ENCODE measurements at places on chromosomes 3 and 15.

GRCh38 chr3:145190138-145190537 is 970.8 kb downstream of the PLOD2 start:
- DNase-seq: no peak

- DNase-seq: no peak
Observed at GRCh38 chr3:16723978-16724377, 118.8 kb upstream of the DAZL start.

DNA sequence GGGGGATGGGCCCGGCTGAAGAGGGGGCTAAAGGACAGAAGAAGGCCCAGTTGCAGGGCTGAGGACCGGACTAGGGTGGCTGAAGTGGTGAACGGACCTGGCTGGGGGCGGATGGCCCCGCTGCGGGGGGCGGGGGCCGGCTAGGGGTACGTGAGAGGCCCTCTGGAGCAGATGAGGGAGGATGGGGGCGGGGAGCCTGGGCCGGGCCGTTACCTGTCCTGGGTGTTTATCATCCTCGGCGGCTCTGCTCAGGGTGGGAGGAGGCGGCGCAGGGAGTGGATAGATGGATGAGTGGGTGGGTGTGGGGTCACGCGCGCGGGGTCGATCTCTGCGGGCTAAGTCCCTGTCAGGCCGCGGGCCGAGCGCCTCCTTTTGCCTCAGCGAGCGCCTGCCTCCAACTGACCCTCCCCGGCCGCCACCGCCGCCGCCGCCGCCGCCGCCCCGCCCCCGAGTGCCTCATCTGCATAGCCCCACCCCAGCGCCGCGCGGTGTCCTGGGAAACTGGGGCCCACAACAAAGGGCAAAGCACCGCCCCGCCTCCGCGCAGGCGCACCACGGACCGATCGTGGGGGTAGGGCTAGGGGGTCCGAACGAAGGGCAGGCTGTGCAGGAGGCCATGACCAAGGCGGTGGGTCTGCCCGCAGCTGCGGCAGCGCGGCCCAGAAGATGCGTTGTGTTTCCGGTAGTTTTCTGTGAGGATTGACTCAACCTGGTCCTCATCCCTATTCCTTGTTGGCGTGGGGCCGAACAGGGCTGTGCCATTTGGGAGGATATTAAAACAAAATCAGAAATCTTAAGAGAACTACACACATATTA is 72.4 kb downstream of the RBPMS2 start:
- DNase-seq: peak; percentile 94

DNA sequence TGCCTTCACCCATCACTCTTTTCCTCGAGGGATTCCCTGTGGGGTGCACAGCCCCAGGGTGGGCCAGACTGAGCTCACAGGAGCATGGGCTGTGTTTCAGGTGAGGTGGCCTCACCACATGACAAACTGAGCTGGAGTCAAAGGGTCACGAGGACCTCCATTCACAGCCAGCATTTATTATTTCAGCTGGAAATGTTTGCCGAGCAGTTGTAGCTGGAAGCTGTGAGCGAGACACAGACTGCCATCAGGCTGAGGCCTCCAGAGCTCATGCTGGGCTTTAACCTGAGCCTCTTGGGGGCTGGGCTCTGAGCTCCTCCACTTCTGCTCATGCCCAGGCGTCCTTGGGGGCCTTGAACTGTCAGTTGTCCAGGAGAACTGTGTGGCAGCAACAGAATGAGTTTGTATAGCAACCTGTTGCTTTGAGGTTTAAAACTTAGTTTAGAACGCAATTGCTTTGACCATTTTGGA is 57.5 kb downstream of the FLNB start:
- no peak for DNase-seq

- DNase-seq: no peak
Observed at GRCh38 chr3:181637056-181637455, 74.7 kb upstream of the SOX2 start.

DNA sequence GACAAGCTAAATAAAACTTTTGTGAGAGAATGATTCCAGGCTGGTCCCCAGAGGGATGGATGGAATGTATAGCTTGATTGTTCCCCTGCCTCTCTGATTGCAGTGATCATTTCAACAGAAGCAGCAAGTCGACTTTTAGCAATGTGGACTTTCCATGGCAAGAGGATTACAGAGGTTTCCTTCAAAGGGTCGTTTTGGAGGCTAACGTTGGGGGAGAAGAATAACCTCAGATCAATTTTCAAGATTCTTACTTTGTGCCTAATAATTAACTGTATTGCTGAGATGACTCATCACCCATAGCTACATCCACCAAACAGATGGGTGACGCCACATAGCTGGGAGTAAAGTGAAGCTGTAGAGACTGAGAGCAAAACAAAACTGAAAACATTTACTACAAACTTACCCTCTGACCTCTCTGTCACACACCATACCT is 79.9 kb downstream of the GTPBP8 start:
- DNase-seq: no peak

DNA sequence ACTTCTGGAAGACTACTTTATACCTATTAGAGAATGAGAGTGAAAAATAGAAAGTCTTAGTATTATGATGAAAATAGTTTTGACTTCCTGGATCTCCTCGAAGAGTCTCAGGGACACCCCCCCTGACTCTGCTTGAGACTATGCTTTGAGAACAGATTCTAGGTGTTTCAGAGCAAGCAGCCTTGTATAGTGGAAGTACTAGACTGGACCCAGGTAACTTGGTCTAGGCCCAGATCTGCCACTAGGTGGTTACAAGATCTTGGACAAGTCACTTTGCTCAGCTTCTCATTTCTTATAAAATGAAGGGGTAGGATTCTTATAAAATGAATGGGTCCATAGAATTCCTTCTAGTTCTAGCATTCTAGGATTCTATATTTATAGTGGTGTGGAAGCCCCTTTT is 9.1 kb downstream of the ABHD5 start:
- no peak for DNase-seq

DNA sequence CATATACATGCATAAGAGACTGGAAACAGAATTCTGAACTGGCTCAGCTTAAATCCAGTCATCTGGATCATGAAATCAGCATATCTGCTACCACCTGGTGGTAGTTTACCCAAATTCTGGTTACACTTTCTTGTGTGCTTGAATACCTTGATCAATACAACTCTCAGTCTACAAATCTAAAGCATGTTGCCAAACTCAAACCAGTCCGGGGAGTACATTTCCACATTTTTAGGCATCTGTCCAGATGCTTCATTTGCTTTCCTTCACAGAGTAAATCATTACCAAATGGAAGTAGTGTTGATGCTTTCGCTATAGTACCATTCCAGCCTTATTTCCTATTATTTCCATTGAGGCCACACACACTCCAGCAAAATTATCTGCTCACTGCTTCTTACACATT is 126.4 kb downstream of the P2RY1 start:
- no peak for DNase-seq

GRCh38 chr3:5186089-5186857 is 1.2 kb upstream of the EDEM1 start:
- no peak for DNase-seq

DNA sequence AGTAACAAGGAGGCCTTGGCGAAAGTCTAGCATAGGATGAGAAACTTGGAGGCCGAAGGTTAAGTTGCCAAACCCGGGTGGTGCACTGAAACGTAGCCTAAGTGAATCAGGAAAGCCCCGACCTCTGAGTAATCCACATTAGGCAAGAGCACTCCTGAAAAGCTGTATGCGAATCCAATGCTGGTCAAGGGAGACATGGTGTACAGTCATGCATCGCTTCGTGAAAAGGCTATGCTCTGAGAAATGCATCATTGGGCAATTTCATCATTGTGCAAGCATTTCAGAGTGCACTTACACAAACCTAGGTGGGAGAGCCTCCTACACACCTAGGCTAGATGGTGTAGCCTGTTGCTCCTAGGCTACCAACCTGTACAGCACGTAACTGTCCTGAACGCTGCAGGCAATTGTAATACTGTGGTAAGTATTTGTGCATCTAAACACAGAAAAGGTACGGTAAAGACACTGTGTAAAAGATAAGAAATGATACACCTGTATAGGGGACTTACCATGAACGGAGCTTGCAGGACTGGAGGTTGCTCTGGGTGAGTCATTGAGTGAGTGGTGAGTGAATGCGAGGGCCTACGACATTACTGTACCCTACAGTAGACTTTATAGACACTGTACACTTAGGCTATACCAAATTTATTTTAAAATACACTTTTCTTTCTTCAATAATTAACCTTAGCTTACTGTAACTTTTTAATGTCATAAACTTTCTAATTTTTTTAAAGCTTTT is 222.5 kb downstream of the SHQ1 start:
- no peak for DNase-seq

- DNase-seq: no peak
Observed at GRCh38 chr15:69692342-69692741, 239.7 kb downstream of the RPLP1 start.

GRCh38 chr3:133054586-133054985 is 16.4 kb downstream of the TMEM108 start:
- DNase-seq: no peak

- DNase-seq: no peak
Observed at GRCh38 chr15:70437882-70438451, 325.4 kb downstream of the UACA start.

GRCh38 chr3:44522494-44522933 is 32.5 kb upstream of the ZKSCAN7 start:
- DNase-seq: no peak

GRCh38 chr3:180466401-180467011 is 135.5 kb upstream of the TTC14 start:
- no peak for DNase-seq

- no peak for DNase-seq
Observed at GRCh38 chr15:29425864-29426263, 156.2 kb upstream of the NSMCE3 start.

- no peak for DNase-seq
Observed at GRCh38 chr3:177322881-177323280, 125.6 kb upstream of the TBL1XR1 start.

- DNase-seq: no peak
Observed at GRCh38 chr3:52792961-52793695, 1.5 kb upstream of the ITIH3 start.

DNA sequence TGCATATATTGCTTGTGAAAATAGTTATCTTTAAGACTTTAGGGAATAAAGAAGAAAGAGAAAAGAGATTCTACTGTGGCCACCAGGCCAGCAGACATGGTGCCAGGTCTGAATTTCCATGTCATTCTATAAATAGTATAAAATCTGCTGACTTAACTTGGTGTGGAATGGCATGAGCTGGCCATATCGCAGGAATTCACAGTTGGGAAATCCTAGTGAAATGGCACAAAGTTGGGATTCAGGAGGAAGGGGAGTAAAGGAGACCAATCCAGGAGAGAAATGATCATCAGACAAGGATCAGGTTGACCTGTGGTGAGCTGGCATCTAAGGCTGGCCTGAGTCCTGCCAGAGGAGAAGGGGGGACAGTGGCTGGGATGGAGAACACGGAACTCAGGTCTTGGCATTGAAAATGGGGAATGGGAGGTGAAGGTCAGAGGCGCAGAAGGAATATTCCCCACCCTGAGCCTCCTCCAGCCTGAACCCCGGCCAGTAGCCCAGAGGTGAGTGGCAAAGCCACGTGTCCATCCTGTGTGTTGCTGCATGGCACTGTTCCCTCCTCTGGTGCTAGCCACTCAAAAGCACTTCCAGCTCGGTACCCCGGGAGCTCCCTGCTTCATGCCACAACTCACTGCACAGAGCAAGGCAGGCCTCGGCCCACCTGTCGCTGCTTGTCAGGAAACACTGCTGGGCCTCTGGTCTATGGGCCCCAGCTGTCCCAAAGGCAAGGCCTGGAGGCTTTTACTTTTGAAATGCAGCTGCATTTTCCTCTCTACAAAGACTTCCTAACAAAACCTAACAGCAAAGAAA is 51.4 kb downstream of the SSUH2 start:
- DNase-seq: no peak

- DNase-seq: no peak
Observed at GRCh38 chr3:139482206-139482605, 5.9 kb upstream of the RBP2 start.

DNA sequence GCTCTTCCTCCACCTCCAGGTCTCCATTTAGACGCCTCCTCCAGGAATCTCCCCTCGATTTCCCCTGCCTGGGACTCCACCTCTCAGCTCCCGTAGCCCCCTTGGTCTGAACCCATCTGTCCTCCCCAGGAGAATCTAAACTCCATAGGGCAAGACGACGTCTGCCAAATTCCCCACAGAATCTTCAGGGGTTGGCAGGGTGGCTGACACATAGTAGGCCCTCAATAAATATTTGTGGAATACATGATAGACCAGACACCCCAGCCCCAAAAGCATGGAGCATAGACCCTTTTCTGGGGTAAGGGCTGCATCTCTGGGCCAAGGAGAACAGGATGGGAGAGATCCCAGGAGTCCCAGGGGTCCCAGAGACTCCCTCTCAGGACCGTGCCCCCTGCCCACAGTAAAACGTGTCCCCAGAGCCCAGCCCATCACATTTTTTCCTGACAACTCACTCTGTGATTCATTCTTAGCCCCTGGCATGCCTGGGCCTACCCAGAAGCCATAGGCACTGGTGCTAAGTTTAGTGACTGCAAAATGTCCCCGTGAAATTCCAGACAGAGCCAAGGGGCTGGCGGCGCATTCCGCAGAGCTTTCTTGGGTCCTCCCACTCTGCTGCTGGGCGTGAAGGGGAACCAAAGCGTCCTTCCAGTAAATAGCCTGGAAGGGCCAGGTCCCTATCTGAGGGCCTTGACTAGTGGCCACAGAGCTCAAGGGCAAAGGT is 78.0 kb upstream of the SLC6A6 start:
- DNase-seq: no peak

DNA sequence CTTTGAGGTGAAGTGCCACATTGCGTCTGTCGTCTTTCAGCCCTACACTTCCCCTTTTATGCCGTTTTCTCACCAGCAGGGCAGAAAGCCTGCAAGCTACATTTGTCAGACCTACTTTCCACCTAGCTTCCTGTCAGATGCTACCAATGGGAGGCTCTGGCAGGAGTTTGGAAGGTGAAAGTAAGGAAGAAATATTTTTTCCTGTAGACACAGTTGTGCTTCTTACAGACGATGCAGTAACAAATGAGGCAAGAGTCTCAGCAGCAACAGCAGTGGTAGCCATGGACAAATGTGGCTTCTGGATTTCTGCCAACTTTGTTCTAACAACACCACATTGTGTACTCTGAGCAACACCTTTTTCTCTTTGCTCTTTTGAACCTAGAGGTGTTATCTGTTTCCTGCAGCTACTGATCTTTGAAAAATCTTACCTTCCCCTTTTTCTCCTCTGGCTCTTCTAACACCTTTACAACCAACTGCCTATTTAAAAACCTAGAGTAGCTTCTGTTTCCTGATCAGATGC is 70.6 kb upstream of the STT3B start:
- DNase-seq: peak; percentile 11

- no peak for DNase-seq
Observed at GRCh38 chr3:146546366-146546965, 2.1 kb upstream of the PLSCR1 start.

DNA sequence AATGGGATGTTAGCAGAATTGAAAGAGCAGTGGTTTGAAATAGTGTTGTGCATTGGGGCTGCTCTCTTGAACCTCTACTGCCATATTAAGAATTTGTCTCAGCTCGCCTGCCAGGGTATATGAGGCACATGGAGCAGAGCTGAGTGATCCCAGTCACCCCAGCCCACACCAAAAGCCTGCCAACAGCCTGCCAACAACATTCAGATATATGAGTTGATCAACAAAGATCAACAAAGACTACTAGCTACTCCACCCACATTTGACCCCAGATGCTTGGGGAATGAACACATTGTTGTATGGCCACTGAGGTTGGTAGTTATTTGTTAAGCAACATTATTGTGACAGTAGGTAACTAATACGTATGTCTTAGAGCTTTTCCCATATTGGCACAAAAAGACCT is 570.9 kb upstream of the IL12A start:
- no peak for DNase-seq

GRCh38 chr3:167728176-167728575 is 6.5 kb downstream of the PDCD10 start:
- no peak for DNase-seq
